ENCODE measurements at places on chromosomes 16 and 17. TPM values are rescaled to one million over a fixed set of nuclear protein-coding genes. Genes with fewer than 3 reads are reported as not detected.

Gene CEP295NL
- 0.10 TPM for polyA plus RNA-seq

Gene C16orf86
- 2.5 TPM for polyA plus RNA-seq

Gene VAT1L
- polyA plus RNA-seq: 5.9 TPM

Gene KRTAP4-4
- polyA plus RNA-seq: not detected

Gene NACA2
- polyA plus RNA-seq: 1.9 TPM

Gene DOC2B
- 70.4 TPM for polyA plus RNA-seq

Gene CDH8
- 45.7 TPM for polyA plus RNA-seq

Gene C16orf74
- 3.7 TPM for polyA plus RNA-seq

Gene NDUFAF8
- polyA plus RNA-seq: 36.7 TPM

Gene GNPTG
- 76.1 TPM for polyA plus RNA-seq

Gene CA5A
- polyA plus RNA-seq: 0.07 TPM

Gene HBZ
- polyA plus RNA-seq: 1.9 TPM

Gene OTOP2
- polyA plus RNA-seq: not detected

Gene PIK3R6
- 1.8 TPM for polyA plus RNA-seq

Gene CACNG3
- polyA plus RNA-seq: not detected

Gene TMEM235
- polyA plus RNA-seq: not detected

Gene DNAAF8
- polyA plus RNA-seq: 2.3 TPM

Gene AARS1
- polyA plus RNA-seq: 86.3 TPM

Gene GRB7
- polyA plus RNA-seq: 36.0 TPM

Gene TMEM98
- 216 TPM for polyA plus RNA-seq
